ENCODE measurements at places on chromosomes 2 and 18.

GRCh38 chr2:27828305-27828704, 56.8 kb downstream of the MRPL33 start:
- no peak overlapping the region for H3K27ac ChIP-seq
- H3K36me3 ChIP-seq = no peaks in the 10 kb centered on the region
- no peak overlapping the region for H3K4me3 ChIP-seq
- no peaks in the 10 kb centered on the region for H3K4me1 ChIP-seq
- DNase-seq = no peak

GRCh38 chr2:2464094-2464493, 133.0 kb upstream of the MYT1L start:
- DNase-seq = no peak
- H3K36me3 ChIP-seq = no peaks in the 10 kb centered on the region
- no peaks in the 10 kb centered on the region for H3K27me3 ChIP-seq
- H3K4me1 ChIP-seq = no peaks in the 10 kb centered on the region
- H3K4me3 ChIP-seq = no peak overlapping the region

- no peak overlapping the region for H3K27ac ChIP-seq
- H3K36me3 ChIP-seq = no peaks in the 10 kb centered on the region
- H3K4me1 ChIP-seq = no peaks in the 10 kb centered on the region
- no peak overlapping the region for H3K4me3 ChIP-seq
- H3K27me3 ChIP-seq = no peaks in the 10 kb centered on the region
Measured at GRCh38 chr18:4587204-4587603, 132.1 kb upstream of the DLGAP1 start.

DNA sequence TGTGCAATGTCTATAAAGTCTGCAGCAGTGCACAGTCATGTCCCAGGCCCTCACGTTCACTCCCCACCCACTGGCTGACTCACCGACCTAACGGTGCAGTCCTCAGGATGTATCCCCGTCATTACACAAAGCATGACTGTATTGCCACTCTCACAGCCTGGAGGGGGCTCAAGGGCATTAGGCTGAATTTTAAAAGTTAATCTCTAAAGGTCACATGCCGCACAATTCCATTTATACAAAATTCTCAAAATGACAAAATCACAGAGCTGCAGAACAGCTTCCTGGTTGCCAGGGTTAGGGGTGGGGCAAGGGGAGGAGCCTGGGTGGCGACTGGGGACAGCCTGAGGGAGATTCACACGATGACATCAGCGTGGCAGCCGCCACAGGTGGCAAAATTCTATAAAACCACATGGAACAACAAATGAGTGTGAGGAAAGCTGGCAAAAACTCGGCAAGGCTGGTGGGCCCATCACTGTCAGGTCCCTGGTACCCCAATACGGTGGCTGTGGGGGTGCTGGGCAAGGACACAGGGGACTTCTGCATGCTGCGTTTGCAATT, 97.6 kb downstream of the NDUFA10 start:
- H3K27ac ChIP-seq = no peak overlapping the region
- H3K36me3 ChIP-seq = no peaks in the 10 kb centered on the region
- no peaks in the 10 kb centered on the region for H3K4me1 ChIP-seq
- DNase-seq = no peak
- no peaks in the 10 kb centered on the region for H3K27me3 ChIP-seq
